ENCODE measurements at places on chromosomes 7 and 10. TPM values are rescaled to one million over a fixed set of nuclear protein-coding genes. Genes with fewer than 3 reads are reported as not detected.

The RARRES2 gene
- 259 TPM for total RNA-seq

The PNLIPRP2 gene
- not detected for total RNA-seq

The MINDY4 gene
- 20.1 TPM for total RNA-seq

The CHRM2 gene
- 1.1 TPM for total RNA-seq

GRCh38 chr10:131726076-131726880 lies 174.5 kb upstream of the PPP2R2D start:
- H3K36me3 ChIP-seq: no peaks in the 10 kb centered on the region
- peaks cover 6% of the 10 kb centered on the region for H3K4me1 ChIP-seq
- no peak overlapping the region for H3K27ac ChIP-seq
- no peak overlapping the region for H3K4me3 ChIP-seq
- peak; percentile 82 for DNase-seq

GRCh38 chr7:2965301-2965700 lies 78.4 kb downstream of the CARD11 start:
- no peaks in the 10 kb centered on the region for H3K36me3 ChIP-seq
- no peaks in the 10 kb centered on the region for H3K4me1 ChIP-seq
- H3K27me3 ChIP-seq: no peaks in the 10 kb centered on the region

DNA sequence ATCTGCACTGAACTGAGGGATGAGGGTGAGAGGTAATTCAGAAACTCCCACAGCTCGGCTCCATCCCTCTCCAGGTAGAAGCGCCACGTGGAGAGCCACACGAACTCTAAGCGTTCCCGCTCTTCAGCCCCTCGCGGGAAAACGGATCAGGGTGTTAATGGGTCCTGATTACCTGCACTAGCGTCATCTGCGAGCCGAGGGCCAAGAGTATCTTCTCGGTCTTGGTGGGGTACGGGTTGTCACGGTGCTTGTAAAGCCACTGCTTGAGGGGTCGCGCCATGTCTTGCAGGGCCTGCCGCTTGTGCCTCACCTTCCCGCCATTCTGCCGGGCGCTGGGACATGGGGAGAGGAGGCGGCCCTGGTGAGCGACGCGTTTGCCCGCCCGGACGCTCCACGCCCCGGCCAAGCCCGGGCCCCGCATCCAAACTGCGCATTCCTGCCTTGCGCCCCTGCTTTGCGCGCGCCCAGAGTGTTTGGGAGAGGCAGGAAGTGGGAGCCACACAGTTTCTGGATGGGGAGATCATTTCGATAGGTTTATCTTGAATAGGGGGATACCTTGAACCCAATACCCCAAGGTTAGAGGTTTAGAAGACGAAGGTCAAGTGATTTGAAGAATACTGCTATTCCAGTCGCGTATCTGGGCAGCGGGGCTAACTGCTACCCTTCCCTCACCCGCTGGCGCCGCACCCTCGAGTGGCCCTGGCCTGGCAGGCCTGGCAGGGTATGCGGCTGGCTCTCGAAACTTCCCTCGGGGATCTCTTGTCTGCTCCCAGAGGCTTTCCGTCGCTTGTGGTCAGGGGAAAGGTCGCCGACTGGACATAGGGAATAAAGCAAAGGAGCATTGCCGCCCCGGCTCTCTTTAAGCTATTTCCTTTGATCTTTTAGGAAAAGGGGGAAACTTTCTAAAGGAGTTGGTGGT lies 4.2 kb downstream of the MKX start:
- H3K27ac ChIP-seq: no peak overlapping the region
- peaks cover 63% of the 10 kb centered on the region for H3K27me3 ChIP-seq
- H3K4me1 ChIP-seq: peaks cover 37% of the 10 kb centered on the region
- DNase-seq: peak; percentile 69

- no peak overlapping the region for H3K27ac ChIP-seq
- H3K4me3 ChIP-seq: no peak overlapping the region
- H3K36me3 ChIP-seq: no peaks in the 10 kb centered on the region
- H3K27me3 ChIP-seq: no peaks in the 10 kb centered on the region
- no peak for DNase-seq
These were observed 66.2 kb upstream of the SDK1 start for GRCh38 chr7:3234851-3235250.
